ENCODE measurements at places on chromosomes 4 and X.

- DNase-seq, result no peak
- H3K27ac ChIP-seq, result no peak overlapping the region
- no peak overlapping the region for H3K4me3 ChIP-seq
- no peaks in the 10 kb centered on the region for H3K36me3 ChIP-seq
- H3K27me3 ChIP-seq, result no peaks in the 10 kb centered on the region
Observed at GRCh38 chr4:16337936-16338335, 111.7 kb upstream of the TAPT1 start.

GRCh38 chr4:128737098-128737513, 72.4 kb upstream of the JADE1 start:
- no peak overlapping the region for H3K27ac ChIP-seq
- no peak for DNase-seq
- no peaks in the 10 kb centered on the region for H3K36me3 ChIP-seq

GRCh38 chr4:36322921-36323354, 41.5 kb downstream of the DTHD1 start:
- H3K4me3 ChIP-seq, result no peak overlapping the region
- no peak overlapping the region for H3K27ac ChIP-seq
- no peaks in the 10 kb centered on the region for H3K27me3 ChIP-seq
- H3K4me1 ChIP-seq, result no peaks in the 10 kb centered on the region
- no peak for DNase-seq
- H3K36me3 ChIP-seq, result no peaks in the 10 kb centered on the region

DNA sequence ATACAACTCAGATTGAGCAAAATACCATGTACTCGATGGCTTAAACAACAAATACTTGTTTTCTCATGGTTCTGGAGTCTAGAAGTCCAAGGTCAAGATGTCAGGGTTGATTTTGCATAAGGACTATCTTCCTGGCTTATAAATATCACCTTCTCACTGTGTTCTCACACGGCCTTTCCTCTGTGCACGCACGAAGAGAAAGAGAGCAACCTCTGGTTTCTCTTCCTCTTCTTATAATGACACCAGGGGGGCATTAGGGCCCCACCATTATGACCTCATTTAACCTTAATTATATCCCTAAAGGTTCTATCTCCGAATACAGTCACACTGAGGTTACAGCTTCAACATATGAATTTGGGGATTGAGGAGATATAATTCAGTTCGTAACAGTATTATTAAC, 504.0 kb downstream of the MAGEE1 start:
- H3K27me3 ChIP-seq, result no peaks in the 10 kb centered on the region
- H3K4me1 ChIP-seq, result no peaks in the 10 kb centered on the region
- no peak for DNase-seq
- H3K27ac ChIP-seq, result no peak overlapping the region
- no peak overlapping the region for H3K4me3 ChIP-seq

DNA sequence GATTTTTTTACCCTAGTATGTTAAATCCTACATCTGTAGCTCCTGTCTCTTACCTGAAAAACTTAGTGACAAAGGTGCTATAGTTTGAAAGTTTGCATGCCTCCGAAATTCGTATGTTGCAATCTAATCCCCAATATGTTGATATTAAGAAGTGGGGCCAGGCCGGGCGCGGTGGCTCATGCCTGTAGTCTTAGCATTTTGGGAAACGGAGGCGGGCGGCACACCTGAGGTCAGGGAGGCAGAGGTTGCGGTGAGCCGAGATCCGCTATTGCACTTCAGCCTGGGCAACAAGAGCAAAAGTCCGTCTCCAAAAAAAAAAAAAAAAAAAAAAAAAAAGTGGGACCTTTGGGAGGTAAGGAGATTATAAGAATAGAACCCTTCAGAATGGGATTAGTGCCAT, 471.3 kb upstream of the TECRL start:
- no peak overlapping the region for H3K27ac ChIP-seq
- H3K4me1 ChIP-seq, result no peaks in the 10 kb centered on the region
- no peaks in the 10 kb centered on the region for H3K27me3 ChIP-seq
- no peak overlapping the region for H3K4me3 ChIP-seq
- no peaks in the 10 kb centered on the region for H3K36me3 ChIP-seq

DNA sequence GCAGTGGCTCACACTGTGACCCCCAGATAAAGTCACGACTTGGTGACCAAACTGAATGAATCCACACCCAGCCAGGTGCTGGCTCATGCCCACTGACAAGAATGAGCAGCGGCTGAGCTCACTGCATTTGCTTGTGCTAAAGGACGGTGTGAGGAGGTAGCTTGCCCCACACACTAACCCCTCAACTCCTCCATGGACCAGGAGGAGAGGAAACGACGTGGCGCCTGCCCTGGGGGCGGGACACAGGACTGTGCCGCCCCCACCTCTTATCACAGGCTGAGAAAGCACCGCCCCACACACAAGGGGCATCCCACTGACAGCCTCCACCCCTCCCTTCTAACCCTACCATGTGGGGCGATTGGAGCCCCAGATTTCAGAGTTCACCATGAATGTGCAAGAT, 43.0 kb downstream of the ZFYVE28 start:
- H3K27ac ChIP-seq, result no peak overlapping the region
- no peaks in the 10 kb centered on the region for H3K4me1 ChIP-seq
- DNase-seq, result no peak
- no peaks in the 10 kb centered on the region for H3K36me3 ChIP-seq
- H3K4me3 ChIP-seq, result no peak overlapping the region

GRCh38 chr4:27081675-27082586, 221.3 kb downstream of the STIM2 start:
- H3K36me3 ChIP-seq, result no peaks in the 10 kb centered on the region
- H3K4me3 ChIP-seq, result no peak overlapping the region
- no peak for DNase-seq
- H3K27me3 ChIP-seq, result peaks cover 16% of the 10 kb centered on the region

- H3K27ac ChIP-seq, result no peak overlapping the region
- H3K4me1 ChIP-seq, result peaks cover 58% of the 10 kb centered on the region
- DNase-seq, result no peak
Observed at GRCh38 chrX:132594999-132595398, 106.2 kb upstream of the MBNL3 start.

DNA sequence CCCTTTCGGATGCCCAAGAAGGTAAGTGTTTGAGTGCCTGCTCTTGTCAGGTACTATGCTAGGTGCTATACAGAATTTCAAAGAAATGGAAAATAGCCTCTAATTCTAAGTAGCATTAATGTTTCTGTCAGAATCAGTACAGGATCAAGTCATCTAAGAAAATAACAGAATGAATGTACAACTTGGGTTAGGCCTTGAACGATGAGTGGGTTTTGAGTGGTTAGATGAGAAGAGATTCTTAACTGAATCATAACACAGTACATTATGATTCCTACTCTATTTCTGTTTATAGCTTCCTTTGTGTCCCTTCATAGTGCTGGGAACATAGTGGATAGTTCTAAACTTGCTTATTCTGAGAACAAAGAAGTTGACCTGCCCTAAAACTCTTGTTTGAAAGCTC, 253.9 kb downstream of the GLUD2 start:
- no peaks in the 10 kb centered on the region for H3K27me3 ChIP-seq
- H3K4me1 ChIP-seq, result no peaks in the 10 kb centered on the region
- H3K36me3 ChIP-seq, result no peaks in the 10 kb centered on the region
- H3K4me3 ChIP-seq, result no peak overlapping the region
- DNase-seq, result no peak

DNA sequence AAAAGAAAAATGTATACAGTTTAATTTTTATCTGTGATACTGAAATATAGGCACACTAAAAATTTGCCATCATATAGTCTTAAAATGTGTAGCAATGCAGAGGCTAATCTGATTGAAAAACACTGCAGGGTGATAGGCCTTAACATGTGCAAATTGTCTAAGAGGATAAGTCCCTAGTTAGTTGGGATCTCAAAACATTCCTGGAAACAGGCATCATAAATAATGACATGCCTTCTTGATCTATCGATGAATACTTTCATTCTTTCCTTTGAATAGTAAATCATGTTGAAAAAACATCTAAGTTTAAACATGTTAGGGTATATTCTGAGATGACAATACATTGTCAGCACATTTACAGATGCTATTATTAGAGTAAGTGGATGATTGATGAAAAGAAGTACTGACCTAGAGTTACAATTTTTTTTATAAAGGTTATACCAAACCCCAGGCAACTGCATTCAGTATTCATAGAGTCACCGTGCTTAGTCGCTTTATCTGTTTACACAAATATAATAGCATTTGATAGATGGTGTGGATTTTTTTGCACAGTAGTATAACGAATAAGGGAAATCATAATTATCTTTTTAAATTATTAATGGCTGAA, 668.2 kb upstream of the ADGRL3 start:
- DNase-seq, result no peak
- H3K4me3 ChIP-seq, result no peak overlapping the region

DNA sequence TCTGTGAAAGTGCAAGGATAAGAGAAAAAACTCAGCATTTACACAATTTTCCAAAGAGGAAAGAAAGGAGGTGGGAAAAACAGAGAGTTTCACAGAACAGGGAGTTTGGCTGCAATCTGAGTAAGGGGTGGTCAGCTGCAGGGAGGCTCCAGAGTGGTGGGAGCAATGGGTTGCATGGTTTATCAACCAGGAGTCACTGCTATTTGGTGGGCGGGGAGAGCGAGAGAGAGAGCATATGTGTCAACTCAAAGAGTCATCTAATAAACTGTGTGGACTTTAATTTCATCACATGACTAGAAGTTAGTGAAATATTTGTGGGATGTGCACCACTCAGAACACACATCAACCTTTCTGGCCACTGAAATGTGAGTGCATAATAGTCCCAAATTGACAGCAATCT, 94.6 kb downstream of the FAM13A start:
- no peak overlapping the region for H3K4me3 ChIP-seq
- no peak overlapping the region for H3K27ac ChIP-seq
- DNase-seq, result no peak
- H3K4me1 ChIP-seq, result peaks cover under 1% of the 10 kb centered on the region
- no peaks in the 10 kb centered on the region for H3K36me3 ChIP-seq

GRCh38 chr4:72365016-72365415, 204.0 kb downstream of the ADAMTS3 start:
- no peak overlapping the region for H3K27ac ChIP-seq
- no peaks in the 10 kb centered on the region for H3K4me1 ChIP-seq
- H3K27me3 ChIP-seq, result no peaks in the 10 kb centered on the region

GRCh38 chr4:151429957-151430570, 21.1 kb downstream of the FHIP1A start:
- H3K27ac ChIP-seq, result no peak overlapping the region
- no peaks in the 10 kb centered on the region for H3K36me3 ChIP-seq
- H3K4me3 ChIP-seq, result no peak overlapping the region
- no peak for DNase-seq

DNA sequence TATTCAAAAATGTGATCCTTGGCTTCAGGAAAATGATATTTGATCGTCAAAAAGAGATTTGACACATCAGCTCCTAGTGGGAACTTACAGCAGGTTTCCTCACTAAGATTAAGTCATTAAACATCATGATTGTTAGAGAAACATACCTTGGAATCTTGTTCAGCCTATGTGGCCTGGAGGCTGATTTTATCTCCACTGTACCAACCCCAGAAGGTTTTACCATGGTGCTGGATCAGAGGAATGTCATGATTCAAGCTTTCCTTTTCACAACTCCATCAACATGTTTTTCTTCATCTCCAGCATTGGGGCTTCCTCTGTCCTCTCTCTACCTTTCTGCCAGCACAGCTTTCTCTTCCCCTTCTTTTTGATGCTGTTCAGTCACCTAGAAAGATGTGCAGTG, 68.4 kb upstream of the MID1IP1 start:
- DNase-seq, result no peak
- H3K4me3 ChIP-seq, result no peak overlapping the region
- no peak overlapping the region for H3K27ac ChIP-seq
- no peaks in the 10 kb centered on the region for H3K36me3 ChIP-seq
- no peaks in the 10 kb centered on the region for H3K27me3 ChIP-seq

DNA sequence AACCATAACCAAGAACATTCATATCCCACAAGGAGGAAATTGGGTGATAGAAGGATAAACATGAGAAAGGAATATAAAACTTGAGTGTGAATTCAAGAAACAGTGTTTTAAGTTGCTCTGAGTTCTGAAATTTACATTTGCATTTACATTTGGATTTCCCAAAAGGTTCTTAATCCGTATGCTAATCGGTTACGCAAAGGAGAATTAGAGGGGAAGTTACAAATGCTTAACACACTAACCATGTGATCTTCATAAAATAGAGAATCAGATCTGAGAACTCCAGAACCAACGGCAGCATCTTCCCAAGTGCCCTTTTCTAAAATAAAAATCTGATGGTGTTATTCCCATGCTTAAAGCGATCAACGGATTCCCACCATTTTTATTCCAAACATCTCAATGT, 48.0 kb downstream of the PROM1 start:
- peaks cover 55% of the 10 kb centered on the region for H3K4me1 ChIP-seq
- H3K36me3 ChIP-seq, result no peaks in the 10 kb centered on the region
- no peaks in the 10 kb centered on the region for H3K27me3 ChIP-seq
- H3K27ac ChIP-seq, result no peak overlapping the region

DNA sequence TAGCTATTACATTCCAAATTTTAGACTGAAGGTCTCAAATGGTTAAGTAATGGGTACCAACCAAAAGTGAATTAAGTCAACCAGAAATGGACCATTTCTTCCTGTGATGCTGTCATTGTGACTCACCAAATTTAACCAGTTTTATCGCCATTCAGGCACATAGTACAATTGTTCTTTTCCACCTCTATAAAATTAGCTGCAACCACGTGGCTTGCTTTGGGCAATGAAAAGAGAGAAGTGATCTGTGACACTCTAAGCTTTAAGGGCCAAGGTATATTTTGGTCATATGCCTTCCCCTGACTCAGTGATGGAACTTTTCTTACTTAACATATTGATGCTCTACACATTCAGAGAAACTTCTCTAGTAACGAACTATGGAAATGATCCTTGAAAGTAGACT, 20.3 kb upstream of the PHF8 start:
- no peaks in the 10 kb centered on the region for H3K4me1 ChIP-seq
- H3K27me3 ChIP-seq, result no peaks in the 10 kb centered on the region
- H3K27ac ChIP-seq, result no peak overlapping the region
- no peaks in the 10 kb centered on the region for H3K36me3 ChIP-seq
- no peak for DNase-seq
- H3K4me3 ChIP-seq, result no peak overlapping the region

GRCh38 chr4:147590249-147590920, 26.8 kb upstream of the TMEM184C start:
- no peaks in the 10 kb centered on the region for H3K4me1 ChIP-seq
- no peaks in the 10 kb centered on the region for H3K27me3 ChIP-seq
- DNase-seq, result peak; percentile 31

- H3K27ac ChIP-seq, result peak overlapping the region; percentile 100
- peaks cover 14% of the 10 kb centered on the region for H3K36me3 ChIP-seq
- H3K4me1 ChIP-seq, result peaks cover 67% of the 10 kb centered on the region
- no peaks in the 10 kb centered on the region for H3K27me3 ChIP-seq
- H3K4me3 ChIP-seq, result peak overlapping the region; percentile 84
Observed at GRCh38 chr4:151322570-151322969, 2.8 kb downstream of the SH3D19 start.

GRCh38 chr4:15162465-15163283, 160.4 kb downstream of the CPEB2 start:
- H3K4me1 ChIP-seq, result peaks cover 17% of the 10 kb centered on the region
- no peak overlapping the region for H3K27ac ChIP-seq
- H3K4me3 ChIP-seq, result no peak overlapping the region
- DNase-seq, result peak; percentile 15
- H3K27me3 ChIP-seq, result no peaks in the 10 kb centered on the region

- DNase-seq, result no peak
- no peaks in the 10 kb centered on the region for H3K27me3 ChIP-seq
- H3K4me1 ChIP-seq, result no peaks in the 10 kb centered on the region
- no peaks in the 10 kb centered on the region for H3K36me3 ChIP-seq
- H3K27ac ChIP-seq, result no peak overlapping the region
- H3K4me3 ChIP-seq, result no peak overlapping the region
Observed at GRCh38 chr4:104677116-104677515, 182.4 kb upstream of the CXXC4 start.
